ENCODE measurements at places on chromosomes 16 and 17.

DNA sequence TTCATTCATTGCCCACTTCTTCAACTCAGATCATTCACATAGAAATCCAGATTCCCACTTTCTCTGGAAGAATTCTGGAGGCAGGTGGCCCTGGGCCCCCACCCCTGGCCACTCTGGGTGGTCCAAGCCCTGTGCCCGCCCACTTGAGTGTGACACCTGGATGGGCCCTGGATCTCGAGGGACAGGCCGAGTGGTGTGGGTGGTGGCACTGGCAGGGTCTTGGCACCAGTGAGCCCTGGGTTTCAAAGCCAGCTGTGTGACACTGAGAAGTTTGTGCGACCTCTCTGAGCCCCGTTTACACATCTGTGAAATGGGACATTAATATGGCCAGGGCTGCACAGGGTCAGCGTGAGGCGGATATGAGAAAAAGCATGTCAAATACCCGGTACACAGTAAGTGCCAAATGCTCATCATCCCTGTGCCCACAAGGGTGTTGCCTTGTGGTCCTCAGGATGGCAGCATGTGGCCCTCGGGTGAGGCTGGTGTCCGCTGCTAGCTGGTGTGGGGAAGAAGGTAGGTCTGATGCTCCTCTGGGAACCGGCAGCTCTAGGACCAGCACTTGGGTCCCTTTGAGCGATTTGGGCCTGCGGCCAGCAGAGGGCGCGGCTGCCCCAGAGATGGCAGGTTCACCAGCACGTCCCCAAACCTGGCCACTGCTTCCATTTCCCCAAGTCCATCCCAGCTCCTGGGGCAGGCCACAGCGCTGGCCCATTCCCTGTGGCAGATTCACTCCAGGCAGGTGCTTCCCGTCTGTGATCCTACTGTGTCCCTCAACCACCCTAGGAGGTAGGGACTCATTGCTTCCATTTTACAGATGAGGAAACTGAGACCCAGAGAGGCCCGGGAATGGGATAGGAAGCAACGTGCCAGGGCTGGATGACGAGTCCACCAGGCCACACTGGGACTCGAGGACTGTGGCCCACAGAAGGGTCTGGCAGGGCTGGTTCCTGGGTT lies 3.6 kb downstream of the OSGIN1 start:
- DNase-seq = peak; percentile 65

GRCh38 chr16:11076259-11077018 lies 132.1 kb downstream of the CLEC16A start:
- no peak for DNase-seq

GRCh38 chr17:48093341-48094045 lies 7.8 kb downstream of the CBX1 start:
- DNase-seq = no peak

DNA sequence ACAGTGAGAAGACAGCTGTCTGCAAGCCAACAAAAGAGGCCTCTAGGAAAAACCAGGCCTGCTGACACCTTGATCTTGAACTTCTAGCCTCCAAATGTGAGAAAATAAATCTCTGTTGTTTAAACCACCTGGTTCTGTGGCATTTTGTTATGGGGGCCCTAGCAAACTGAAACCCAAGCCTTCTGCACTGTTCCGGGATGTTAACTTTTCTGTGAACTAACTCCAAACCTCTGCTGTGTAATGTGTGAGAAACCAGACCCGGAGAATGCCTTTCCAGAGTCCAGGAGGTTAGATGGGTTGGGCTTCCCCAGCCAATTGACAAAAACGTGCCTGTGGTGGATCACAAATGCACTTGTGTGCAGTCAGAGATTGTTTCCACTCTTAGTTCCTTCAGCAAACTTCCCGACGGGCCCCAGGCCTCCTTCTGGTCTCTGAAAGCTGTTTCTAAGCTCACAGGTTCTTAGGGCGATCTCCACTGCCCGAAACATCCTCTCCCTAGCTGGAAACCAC lies 13.6 kb upstream of the GGA2 start:
- no peak for DNase-seq

DNA sequence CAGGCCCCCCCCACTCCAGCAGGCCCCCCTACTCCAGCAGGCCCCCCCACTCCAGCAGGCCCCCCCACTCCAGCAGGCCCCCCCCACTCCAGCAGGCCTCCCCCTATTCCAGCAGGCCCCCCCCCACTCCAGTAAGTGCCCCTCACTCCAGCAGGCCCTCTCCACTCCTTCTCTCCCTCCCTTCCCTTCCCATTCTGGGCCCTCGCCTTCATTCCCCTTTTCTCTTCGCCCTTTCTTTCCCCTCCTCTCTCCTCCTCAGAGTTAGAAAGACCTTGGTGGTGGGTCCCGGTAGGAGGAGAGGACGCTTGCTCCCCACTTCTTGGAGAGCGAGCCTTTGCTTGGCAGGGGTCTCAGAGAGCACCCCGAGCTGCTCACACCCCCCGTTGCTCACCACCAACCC lies 177.0 kb upstream of the TNRC6C start:
- no peak for DNase-seq

DNA sequence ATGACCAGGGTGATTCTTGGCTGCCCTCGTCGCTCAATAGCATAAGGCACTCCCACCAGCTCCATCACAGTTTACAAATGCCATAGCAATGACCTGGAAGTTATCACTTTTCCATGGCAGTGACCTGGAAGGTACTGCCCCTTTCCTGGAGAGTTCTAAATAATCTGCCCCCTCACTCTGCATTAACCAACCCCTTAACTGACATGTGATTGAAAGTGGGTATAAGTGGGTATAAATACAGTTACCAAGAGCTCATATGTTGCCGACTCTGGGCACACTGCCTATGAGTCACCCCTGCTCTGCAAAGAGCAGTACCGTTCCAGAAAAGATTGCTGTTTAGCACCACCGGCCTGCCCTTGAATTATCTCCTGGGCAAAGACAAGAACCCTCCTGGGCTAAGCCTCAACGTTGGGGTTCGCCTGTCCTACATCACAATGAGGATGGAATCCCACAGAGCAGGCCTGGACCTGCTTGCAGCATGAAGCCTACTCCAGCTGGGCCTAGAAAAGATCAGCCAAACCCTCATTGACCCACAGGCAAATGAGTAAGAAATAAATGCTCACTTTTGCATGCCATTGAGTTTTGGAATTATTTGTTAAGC lies 95.2 kb upstream of the SEC14L1 start:
- no peak for DNase-seq

DNA sequence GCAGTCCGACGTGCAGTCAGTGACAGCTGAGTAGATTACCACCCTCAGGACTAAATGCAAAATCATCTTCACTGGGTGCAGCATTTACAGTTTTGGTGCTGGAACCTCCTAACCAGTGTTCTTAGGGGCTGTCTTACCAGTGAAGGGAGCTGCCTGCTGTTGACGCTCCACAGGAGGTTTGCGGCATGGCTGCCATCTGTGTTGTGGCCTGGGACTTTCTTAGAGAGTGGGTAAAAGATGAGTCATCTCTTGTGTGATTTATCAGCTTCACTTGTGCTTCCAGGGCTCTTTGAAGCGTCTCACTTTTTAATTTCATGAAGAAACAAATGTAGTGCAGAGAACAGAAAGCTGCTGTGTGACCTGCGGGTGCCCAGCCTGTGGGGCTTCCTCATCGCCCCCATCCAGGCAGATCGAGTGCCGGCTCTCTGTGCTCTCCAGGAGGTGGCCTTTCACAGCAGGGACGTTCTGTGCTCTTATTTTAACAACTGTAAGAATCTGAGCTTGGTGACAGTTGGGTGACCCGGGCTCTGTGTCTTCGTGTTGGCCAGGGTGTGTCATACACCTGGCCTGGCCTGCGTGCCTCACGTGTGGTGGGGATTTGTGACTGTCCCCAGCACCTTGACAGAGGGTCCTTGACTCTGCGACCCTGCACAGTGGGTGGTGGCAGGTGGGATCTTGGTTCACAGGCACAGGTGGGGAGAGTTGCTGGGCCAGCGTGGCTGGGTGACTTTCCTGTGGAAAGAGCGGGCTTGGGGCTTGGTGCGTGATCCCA lies 24.3 kb upstream of the ZNF750 start:
- peak; percentile 72 for DNase-seq

DNA sequence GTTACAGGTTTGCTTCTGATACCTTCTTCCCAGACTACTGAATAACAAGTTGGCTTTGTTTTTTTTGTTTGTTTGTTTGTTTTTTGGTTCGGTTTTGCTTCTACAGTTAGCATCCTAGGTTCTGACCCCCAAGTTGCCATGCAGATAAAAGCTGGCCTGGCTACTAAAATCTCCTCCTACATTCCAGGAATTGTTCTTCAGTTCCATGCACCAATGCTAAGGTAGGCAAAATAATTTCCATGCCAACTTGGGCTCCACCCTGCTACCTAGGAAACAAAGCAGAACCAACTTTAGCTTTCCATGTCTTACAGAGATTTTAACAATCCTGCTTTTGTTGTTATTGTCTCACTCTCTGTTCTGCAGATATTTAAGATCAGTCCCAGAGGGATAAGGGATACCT lies 495.5 kb upstream of the SOX9 start:
- DNase-seq = no peak

GRCh38 chr16:53745086-53745485 lies 41.1 kb downstream of the FTO start:
- DNase-seq = peak; percentile 73

DNA sequence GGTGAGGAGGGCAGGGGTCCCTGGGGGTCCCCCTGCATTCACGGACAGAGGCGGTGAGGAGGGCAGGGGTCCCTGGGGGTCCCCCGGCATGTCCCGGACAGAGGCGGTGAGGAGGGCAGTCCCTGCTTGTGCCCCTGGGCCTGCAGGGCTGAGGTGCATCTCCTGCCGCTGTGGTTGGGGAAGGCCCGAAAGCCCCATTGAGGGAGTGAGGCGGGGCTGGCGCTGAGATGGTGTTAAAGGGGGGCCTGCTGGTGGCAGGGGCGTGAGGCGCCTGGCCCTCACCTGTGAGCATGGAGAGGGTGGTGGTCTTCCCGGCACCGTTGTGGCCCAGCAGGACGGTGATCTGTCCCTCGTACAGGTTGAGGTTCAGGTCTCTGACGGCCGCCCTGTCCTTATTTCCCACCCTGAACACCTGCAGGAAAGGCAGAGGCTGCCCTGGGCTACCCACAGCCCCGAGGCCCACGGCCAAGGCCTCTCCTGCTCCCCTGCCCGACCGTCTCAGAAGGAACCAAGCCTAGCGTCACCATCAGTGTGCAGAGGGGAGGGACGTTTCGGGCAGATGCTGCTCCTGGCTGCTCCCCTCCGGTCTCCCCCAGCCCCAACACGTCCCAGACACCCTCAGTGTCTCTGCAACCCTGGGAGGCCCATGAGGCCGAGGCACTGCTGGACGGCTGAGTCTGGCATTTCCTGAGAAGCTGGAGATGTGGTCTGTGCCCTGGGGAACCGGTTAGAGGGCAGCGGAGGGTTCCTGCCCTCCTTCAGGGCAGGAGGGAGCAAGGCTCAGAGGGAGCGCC lies 31.4 kb upstream of the RNPS1 start:
- DNase-seq = no peak

GRCh38 chr17:29929533-29930408 lies at the start of gene SSH2:
TSS of gene SSH2 (minus strand) at chr17:29930228. CDS start at chr17:29930000, 228 bp downstream.
- peak; percentile 75 for DNase-seq

- DNase-seq = peak; percentile 78
Measured at GRCh38 chr16:21156767-21157467, 1.6 kb upstream of the LDAF1 start.

DNA sequence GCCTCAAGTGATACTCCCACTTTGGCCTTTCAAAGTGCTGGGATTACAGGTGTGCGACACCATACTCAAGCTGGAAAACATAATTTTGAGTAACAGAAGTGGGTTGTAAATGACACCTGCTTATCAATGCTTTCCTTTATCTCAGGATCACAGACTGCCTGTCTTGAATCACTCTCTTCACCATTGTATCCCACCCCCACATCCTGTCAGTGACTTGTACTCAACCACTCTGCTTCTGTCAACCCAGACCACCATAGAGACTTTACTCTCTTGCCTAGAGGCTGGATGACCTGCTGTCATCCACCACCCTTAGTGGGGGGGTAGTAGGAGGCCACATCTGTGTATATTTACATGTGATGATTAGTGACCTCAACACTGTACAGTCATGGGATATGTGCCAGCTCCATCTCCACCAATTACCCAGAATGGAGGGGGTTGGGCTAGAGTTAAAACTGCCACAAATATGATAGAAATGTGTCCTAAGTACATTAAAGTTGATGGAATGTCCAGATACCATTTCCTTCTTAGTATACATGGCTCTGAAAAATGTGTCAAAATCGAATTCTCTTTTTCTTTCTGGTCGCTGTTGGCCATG lies 338.7 kb downstream of the GRIN2A start:
- DNase-seq = no peak

GRCh38 chr16:67147437-67148140 lies 3.2 kb downstream of the B3GNT9 start:
- DNase-seq = no peak

DNA sequence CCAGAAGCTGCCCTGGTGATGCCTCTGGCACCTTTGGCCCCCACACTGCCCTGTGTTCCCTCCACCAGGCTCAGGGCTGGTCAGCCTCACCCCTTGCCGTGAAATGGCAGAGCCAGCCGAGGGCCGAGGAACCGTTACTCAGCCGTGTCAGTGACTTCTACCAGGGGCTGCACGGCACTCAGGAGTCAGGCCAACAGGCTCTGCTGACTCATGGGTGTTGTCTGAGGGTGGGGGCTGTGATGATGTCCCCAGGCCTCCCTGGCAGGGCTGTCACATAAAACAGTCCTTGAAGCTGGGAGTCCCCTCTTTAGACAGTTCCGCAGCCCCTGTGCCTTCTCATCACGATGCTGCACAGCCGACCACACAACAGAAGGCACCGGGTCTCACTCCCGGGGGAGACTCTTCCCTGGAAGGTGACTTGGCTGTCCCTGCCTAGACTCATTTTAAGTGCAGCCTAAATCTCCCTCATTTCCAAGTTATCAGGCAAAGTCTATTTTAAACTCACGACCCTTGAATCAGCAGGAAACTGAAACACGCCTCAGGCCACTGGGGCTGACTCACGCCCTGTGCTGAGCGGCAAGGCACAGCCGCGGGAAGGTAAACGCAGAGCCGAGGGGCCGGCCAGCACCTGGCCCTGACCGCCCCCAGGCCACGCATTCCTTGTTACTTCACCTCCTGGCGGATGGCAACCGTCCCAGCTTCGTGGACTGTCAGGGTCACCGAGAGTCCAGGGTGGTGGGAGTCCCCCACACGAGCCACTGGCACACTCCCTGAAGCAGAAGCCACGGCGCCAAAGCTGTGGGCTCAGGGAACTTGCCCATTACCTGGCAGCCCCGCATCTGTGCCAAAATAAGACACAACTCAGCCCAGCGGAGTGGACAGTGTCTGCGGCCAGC lies 102.6 kb downstream of the ZNF778 start:
- peak; percentile 94 for DNase-seq

DNA sequence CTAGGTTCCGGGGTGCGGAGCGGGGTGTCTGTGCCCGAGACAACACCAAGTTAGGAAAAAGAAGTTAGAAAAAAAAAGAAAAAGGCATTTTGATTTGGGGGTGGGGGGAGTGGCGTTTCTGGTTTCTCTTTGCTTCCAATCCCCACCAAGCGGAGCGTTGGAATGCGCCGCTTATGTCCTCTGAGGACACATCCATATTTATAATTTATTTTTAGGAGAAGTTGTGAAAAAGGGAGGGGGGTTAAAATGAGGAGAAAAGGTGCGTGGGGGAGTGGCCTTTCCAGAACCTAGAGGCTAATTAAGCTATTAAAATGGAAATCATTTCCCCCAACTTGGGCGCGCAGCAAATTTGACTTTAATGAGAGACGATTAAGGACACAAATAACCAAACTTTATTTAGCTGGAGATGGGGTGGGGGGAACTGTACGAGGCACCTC lies 232.1 kb downstream of the MRTFB start:
- DNase-seq = no peak

Data from HFFc6 (cell line).